ENCODE measurements at places on chromosomes 3 and 15.

- peak; percentile 38 for DNase-seq
Observed at GRCh38 chr3:51384055-51384725, 901 bp upstream of the MANF start.

- DNase-seq, result no peak
Observed at GRCh38 chr3:191873736-191874135, 412.8 kb downstream of the PYDC2 start.

DNA sequence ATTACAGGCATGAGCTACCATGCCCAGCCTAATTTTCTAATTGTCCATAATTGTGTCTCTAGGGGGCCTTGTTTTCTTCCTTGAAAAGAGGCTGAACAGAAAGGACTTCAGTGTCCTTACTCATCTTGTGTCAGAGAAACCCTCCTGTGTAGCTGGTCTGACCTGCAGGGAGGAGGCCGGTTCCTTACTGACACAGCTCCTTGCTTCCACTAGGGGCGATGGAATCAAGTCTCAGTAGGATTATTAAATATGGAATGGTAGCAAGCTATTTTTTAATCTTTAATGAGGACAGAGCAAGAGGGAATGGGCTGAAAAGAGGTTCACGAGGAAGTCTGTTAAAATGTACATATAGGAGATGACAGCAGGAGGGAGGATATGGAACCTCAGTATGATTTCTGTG lies 8.6 kb downstream of the LPCAT4 start:
- DNase-seq, result no peak

DNA sequence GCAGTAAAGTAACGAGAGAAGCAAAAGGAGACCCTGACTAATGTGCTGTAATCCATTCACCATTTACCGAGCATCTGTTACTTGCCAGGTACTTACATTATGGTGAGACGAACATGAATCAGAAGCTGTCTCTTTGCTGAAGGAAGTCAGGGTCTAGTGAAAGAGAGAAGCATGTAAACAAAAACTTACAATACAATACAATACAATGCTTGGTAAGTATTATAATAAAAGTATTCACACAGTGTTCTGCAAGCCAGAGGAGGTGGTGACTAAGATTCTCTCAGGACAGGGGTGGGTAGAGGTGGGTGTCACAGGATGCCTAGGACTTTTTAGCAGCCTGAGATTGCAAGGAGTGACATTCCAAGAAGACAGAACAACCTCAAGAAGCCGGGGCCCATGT lies 50.2 kb upstream of the MGA start:
- DNase-seq, result no peak

DNA sequence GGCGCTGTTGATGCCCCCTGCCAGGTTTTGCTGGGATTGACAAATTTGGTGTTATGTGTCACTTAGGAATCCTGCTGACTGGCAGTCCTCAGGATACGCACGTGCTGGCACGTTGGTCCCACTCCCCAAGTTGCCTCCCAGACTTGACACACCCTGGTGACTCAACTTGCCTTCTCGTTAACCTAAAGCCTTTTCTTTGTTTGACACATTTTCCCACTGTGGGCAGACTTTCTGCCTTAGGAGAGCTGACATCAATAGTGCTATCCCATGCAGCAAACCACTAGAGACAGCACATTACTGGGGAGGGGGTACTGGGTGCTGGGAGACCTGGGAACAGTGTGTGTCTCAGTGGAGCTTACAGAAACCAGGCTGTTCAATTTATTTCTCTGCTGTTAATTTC lies 104.3 kb downstream of the OXNAD1 start:
- no peak for DNase-seq

DNA sequence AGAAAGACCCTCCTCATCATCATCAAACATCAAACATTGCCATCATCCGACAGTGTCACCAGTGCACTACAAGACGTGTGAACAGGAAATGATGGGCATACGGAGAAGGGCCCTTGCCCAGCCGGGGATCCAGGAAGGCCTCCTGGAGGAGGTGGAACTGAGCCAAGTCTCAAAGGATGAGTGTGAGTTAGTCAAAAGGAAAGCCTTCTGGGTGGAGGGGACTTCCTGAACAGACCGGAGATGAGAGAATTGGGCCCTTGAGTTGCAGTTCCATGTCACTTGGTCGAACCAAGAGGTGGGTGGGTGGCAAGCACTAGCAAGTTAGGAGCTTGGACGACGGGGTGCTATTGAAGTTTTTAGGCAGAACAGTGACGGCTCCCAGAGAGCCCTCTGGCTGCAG lies 8.5 kb downstream of the SEMA4B start:
- DNase-seq, result no peak

All from stimulated activated naive CD4-positive, alpha-beta T cell treated with Interleukin-2 at 50 U/mL for 16 hours (primary cell).